ENCODE measurements at places on chromosomes 5 and 9. TPM values are rescaled to one million over a fixed set of nuclear protein-coding genes. Genes with fewer than 3 reads are reported as not detected.
A peak's percentile ranks its signal among the peaks of the same experiment; 100 is the strongest.

DNA sequence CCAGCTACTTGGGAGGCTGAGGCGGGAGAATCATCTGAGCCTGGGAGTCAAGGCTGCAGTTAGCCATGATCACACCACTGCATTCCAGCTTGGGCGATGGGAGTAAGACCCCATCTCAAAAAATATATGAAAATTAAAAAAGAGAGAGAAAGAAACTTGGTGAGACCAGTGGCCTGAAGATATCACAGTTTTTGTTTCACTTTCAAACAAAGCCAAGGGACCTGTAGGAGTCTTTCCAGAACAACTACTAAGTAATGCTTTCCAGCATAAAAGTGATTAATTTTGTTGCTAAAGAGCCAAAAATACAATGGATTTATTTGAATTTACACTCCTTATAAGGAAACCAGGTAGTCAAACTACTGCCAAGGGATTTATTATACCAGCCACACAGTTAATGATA is 23.5 kb downstream of the GKAP1 start:
- H3K36me3 ChIP-seq = peaks cover 4% of the 10 kb centered on the region
- H3K4me1 ChIP-seq = peaks cover 7% of the 10 kb centered on the region
- no peak for DNase-seq
- H3K27ac ChIP-seq = no peak overlapping the region
- no peaks in the 10 kb centered on the region for H3K27me3 ChIP-seq

DNA sequence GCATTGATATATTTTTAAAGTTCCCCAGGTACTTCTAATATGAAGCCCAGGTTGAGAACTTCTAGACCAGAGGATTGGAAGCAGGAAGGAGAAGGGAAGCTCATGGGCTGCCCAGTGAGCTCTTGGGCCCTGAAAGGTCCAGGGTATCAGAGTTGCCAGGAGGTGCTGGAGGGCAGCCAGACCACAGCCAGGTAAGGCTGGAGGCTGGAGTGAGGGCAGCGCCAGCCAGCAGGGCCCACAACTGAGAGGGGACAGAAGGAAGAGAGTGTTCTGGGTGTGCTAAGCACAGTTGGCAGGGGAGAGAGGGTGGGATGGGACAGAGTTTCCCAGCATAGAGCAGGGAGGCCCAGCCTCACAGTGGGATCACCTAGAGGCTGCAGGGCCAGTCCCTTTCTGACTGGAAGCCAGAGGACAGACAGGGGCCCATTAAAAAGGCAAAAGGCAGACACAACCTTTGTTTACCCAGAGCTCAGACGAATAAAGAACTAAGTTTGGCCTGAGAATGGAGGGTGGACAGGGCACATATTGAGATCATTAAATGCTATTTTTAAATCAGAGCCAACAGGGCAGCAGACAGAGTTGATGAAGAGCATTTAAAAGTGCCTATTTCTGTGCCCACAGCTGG is 94.9 kb downstream of the PDE8B start:
- H3K27me3 ChIP-seq = peaks cover 10% of the 10 kb centered on the region
- H3K36me3 ChIP-seq = no peaks in the 10 kb centered on the region
- no peak overlapping the region for H3K27ac ChIP-seq
- no peak for DNase-seq
- H3K4me3 ChIP-seq = no peak overlapping the region
- H3K4me1 ChIP-seq = no peaks in the 10 kb centered on the region

DNA sequence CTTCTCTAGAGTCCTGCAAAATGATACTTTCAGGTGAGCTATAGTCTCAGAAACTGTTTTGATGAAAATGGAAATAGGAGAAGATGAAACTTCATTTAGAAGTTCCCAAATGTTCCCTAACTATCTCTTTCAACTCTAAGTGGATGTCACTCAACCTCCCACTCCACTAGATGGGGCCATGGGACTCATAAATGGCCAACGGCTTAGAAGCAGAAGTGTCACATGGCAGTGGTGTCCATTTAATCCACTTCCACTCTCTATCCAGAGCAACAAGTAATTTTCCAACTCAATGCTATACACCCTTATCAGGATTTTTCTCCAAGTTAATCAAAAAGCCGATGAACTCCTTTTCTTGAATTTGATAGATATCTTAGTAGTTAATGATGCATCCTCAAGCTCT is 295.7 kb downstream of the EDIL3 start:
- H3K4me1 ChIP-seq = no peaks in the 10 kb centered on the region
- no peak for DNase-seq
- H3K27me3 ChIP-seq = no peaks in the 10 kb centered on the region
- no peak overlapping the region for H3K27ac ChIP-seq

- H3K27ac ChIP-seq = no peak overlapping the region
- H3K4me3 ChIP-seq = no peak overlapping the region
- no peaks in the 10 kb centered on the region for H3K4me1 ChIP-seq
- no peak for DNase-seq
Observed at GRCh38 chr5:146409054-146409671, 38.0 kb upstream of the TCERG1 start.

GRCh38 chr5:78718824-78719223 is 70.3 kb upstream of the LHFPL2 start:
- no peak for DNase-seq
- no peak overlapping the region for H3K27ac ChIP-seq
- H3K4me3 ChIP-seq = no peak overlapping the region
- peaks cover 6% of the 10 kb centered on the region for H3K27me3 ChIP-seq
- H3K36me3 ChIP-seq = no peaks in the 10 kb centered on the region

DNA sequence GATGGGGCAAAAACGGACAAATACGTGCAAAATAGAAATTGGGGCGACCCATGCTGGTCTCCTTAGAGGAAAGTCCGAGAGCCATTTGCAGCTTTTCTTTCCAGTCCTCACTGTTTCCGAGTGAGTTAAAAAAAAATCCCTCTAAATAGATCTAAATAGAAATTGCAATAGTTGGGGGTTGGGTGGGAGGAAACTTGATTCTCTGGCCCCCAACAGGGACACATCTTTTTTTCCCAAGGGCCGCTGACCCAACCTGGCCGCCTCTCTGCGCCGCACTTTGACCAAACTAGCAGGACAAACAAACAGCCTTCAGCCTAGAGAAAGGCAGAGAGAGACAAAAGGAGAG is 2.8 kb upstream of the NKX2-5 start:
- H3K27me3 ChIP-seq = peaks cover 94% of the 10 kb centered on the region
- peak overlapping the region; percentile 37 for H3K27ac ChIP-seq
- no peak overlapping the region for H3K4me3 ChIP-seq
- peaks cover 24% of the 10 kb centered on the region for H3K4me1 ChIP-seq

DNA sequence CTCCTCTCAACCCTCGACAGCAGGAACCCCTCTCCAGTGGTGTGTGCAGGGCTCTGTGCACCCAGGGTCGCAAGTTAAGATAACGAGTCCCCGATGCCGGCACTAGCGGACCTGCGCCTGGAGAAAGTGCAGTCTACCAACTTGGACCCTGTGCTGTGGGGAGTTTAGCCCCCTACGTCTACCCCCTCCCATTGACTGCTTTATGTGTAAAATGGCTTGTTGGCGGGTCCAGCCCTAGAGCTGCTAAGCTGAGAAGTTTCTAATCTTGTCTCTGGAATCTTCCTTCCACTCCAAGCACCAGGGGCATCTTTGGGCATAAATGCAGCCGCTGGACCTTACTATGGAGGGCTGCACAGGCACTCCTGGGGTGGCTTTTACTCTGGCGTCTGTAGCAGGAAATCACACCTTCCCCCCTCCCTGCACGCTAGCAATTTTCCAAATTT is 7.1 kb upstream of the PITX1 start:
- H3K36me3 ChIP-seq = no peaks in the 10 kb centered on the region
- no peak overlapping the region for H3K27ac ChIP-seq
- H3K27me3 ChIP-seq = peaks cover 81% of the 10 kb centered on the region
- peaks cover 3% of the 10 kb centered on the region for H3K4me1 ChIP-seq
- no peak overlapping the region for H3K4me3 ChIP-seq
- no peak for DNase-seq

- DNase-seq = no peak
- H3K27me3 ChIP-seq = no peaks in the 10 kb centered on the region
- H3K4me1 ChIP-seq = peaks cover 22% of the 10 kb centered on the region
- H3K36me3 ChIP-seq = no peaks in the 10 kb centered on the region
- H3K27ac ChIP-seq = no peak overlapping the region
Observed at GRCh38 chr9:68980341-68980914, 33.5 kb downstream of the PRKACG start.

GRCh38 chr9:8733131-8733954 is 933.8 kb upstream of the DMAC1 start:
- H3K4me3 ChIP-seq = no peak overlapping the region
- H3K4me1 ChIP-seq = no peaks in the 10 kb centered on the region
- H3K36me3 ChIP-seq = no peaks in the 10 kb centered on the region
- no peak overlapping the region for H3K27ac ChIP-seq
- DNase-seq = no peak

DNA sequence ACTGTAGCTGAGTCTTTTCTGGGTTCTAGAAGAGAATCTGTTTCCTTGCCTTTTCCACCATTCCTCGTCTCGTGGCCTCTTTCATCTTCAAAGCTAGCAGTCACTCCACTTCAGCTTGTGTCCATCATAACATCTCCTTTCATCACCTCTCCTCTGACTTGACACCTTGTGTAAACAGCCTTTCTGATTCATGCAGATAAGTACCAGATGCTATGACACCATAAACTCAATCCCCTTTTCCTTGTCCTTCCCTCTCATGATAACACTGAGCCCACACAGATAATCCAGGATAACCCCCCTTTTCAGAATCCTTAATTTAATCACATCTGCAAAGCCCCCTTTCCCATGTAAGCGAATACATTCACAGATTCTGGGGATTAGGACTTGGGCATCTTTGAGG is 95.5 kb downstream of the SNX24 start:
- H3K27ac ChIP-seq = no peak overlapping the region
- no peak overlapping the region for H3K4me3 ChIP-seq
- peaks cover 5% of the 10 kb centered on the region for H3K27me3 ChIP-seq
- H3K4me1 ChIP-seq = peaks cover 4% of the 10 kb centered on the region
- no peak for DNase-seq

- no peak for DNase-seq
- no peak overlapping the region for H3K27ac ChIP-seq
- peaks cover 22% of the 10 kb centered on the region for H3K27me3 ChIP-seq
- H3K4me3 ChIP-seq = no peak overlapping the region
Observed at GRCh38 chr9:113645227-113645977, 181.9 kb downstream of the RGS3 start.

DNA sequence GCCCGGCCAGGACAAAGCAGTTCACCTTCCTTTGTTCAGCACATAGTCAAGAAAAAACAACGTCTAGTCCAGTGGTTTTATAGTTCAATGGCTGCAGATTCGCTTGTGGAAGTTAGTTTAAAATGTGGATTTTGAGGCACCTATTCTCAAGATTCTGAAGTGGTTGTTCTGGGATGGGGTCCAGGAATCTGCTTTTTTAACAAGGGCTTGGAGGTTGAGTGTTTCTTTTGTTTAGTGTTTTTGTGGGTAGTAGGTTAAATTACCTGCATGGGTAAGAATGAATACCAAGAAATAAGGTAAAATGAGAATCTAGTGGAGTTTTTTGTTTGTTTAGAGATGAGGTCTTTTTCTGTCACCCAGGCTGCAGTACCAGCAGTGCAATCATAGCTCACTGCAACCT is 28.4 kb upstream of the NADK2 start:
- DNase-seq = no peak
- H3K36me3 ChIP-seq = no peaks in the 10 kb centered on the region
- no peak overlapping the region for H3K27ac ChIP-seq
- H3K27me3 ChIP-seq = peaks cover 17% of the 10 kb centered on the region

GRCh38 chr9:88224938-88225337 is 86.7 kb upstream of the SPATA31C2 start:
- no peaks in the 10 kb centered on the region for H3K4me1 ChIP-seq
- no peak overlapping the region for H3K4me3 ChIP-seq
- DNase-seq = no peak
- H3K36me3 ChIP-seq = no peaks in the 10 kb centered on the region
- H3K27ac ChIP-seq = no peak overlapping the region

- no peak overlapping the region for H3K27ac ChIP-seq
- H3K27me3 ChIP-seq = no peaks in the 10 kb centered on the region
- no peaks in the 10 kb centered on the region for H3K4me1 ChIP-seq
Observed at GRCh38 chr9:116175614-116176013, 22.0 kb downstream of the PAPPA start.

DNA sequence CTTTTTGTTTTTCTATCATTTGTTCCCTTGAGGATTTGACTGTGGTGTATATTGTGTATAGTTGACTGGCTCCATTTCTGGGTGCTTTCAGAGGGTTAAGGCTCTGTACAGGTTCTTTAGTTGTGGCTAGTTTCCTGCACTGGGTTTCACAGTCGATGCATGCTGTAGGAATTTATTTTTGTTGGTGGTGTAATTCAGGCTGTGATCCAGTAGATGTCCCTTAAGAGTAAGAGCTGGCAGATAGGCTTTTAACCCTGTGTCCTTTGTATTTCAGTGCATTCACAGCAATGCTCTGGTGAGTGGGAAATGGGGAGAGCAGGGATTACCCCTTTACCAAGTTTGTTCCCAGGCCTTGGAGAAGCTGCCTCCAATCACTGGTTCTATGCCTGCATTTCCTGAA is 112.9 kb downstream of the SPATA31D1 start:
- no peak overlapping the region for H3K4me3 ChIP-seq
- DNase-seq = no peak
- no peak overlapping the region for H3K27ac ChIP-seq
- no peaks in the 10 kb centered on the region for H3K36me3 ChIP-seq
- H3K4me1 ChIP-seq = no peaks in the 10 kb centered on the region

DNA sequence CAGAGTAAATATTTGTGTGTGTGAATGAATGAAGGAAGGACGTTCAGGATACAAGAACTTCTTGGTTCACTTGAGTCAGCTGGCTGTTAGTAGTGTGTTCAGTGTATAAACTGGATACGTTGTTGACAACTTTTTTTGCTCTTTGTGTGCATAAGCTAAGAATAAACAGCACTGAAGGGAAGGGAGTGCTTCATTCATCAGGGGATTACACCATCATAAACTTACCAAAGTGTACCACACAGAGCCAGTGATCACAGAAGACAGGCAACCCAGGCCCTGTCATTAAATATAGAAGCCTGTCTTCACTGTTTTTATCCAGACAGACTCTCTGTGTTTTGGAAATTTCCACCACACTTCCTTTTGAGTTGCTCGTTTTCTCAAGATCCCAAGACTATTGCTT is 55.5 kb upstream of the MEF2C start:
- no peak overlapping the region for H3K4me3 ChIP-seq
- H3K27ac ChIP-seq = no peak overlapping the region
- no peak for DNase-seq
- no peaks in the 10 kb centered on the region for H3K4me1 ChIP-seq

GRCh38 chr5:103264508-103264907 is 5.9 kb downstream of the MACIR start:
- peaks cover 19% of the 10 kb centered on the region for H3K27me3 ChIP-seq
- no peak overlapping the region for H3K27ac ChIP-seq
- peaks cover 14% of the 10 kb centered on the region for H3K4me1 ChIP-seq
- peaks cover 12% of the 10 kb centered on the region for H3K36me3 ChIP-seq
- no peak overlapping the region for H3K4me3 ChIP-seq

- no peak for DNase-seq
- H3K27ac ChIP-seq = no peak overlapping the region
- H3K4me1 ChIP-seq = no peaks in the 10 kb centered on the region
- H3K4me3 ChIP-seq = no peak overlapping the region
- H3K27me3 ChIP-seq = no peaks in the 10 kb centered on the region
Observed at GRCh38 chr5:17727098-17727497, 92.8 kb downstream of the TAF11L14 start.

FBLL1 gene
- total RNA-seq = not detected

GFPT2 gene
- 9.5 TPM for total RNA-seq

SLC22A5 gene
- total RNA-seq = 5.1 TPM

ADGRD2 gene
- total RNA-seq = not detected

PCDHGA12 gene
- total RNA-seq = 0.11 TPM

GARNL3 gene
- total RNA-seq = 3.4 TPM

TRIP13 gene
- 18.3 TPM for total RNA-seq

RAPGEF1 gene
- 131 TPM for total RNA-seq

TRPM6 gene
- total RNA-seq = not detected

PCDHGA5 gene
- total RNA-seq = 0.23 TPM
